Fibroblast of pulmonary artery (primary cell): ENCODE measurements at places on chromosomes 1 and 21.

GRCh38 chr1:145991735-145992412 lies 4.5 kb downstream of the TXNIP start:
- DNase-seq = no peak

GRCh38 chr21:34781526-34781925 lies 112.7 kb downstream of the CLIC6 start:
- DNase-seq = no peak

- no peak for DNase-seq
Observed at GRCh38 chr21:45979141-45979631, 2.4 kb upstream of the COL6A1 start.

DNA sequence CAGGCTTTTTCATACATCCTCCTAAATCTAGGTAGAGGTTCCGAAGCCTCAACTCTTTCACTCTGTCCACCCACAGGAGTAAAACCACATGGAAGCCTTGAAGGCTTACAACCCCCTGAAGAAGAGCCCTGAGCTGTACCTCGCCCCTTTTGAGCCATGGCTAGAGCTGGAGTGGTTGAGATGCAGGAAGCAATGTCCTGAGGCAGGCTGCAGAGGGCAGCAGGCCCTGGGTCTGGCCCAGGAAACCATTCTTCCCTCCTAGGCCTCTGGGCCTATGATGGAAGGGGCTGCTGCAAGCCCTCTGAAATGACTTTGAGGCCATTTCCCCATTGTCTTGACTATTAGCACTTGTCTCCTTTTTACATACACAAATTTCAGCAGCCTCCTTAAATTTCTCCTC lies 1503.0 kb downstream of the KCNT2 start:
- DNase-seq = no peak

- no peak for DNase-seq
Observed at GRCh38 chr1:54978528-54979326, 1.7 kb upstream of the TMEM61 start.

- no peak for DNase-seq
Observed at GRCh38 chr1:178650934-178651511, 74.0 kb upstream of the RALGPS2 start.

GRCh38 chr1:23964790-23965740 lies 5.4 kb downstream of the PNRC2 start:
- peak; percentile 68 for DNase-seq

- peak; percentile 38 for DNase-seq
Observed at GRCh38 chr1:191579019-191579418, 579.2 kb upstream of the RGS18 start.

DNA sequence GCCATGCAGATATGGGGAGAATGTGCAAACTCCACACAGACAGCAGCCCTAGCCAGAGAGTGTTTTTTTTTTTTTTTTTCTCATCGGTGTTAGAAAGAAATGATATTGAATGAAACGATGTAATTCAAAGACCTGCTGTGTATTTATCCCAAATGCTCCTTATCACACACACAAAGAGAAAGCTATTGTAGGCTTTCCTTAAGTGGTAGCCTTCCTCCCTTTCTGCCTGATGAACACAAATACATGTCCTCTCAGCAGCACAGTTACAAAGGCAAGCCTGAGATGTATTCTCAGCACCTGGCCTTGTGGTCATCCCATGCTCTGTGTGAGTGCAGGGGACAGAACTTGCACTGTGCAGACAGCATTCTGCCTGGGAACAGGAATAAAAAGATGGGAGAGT lies 93.8 kb downstream of the PLPPR5 start:
- DNase-seq = no peak

DNA sequence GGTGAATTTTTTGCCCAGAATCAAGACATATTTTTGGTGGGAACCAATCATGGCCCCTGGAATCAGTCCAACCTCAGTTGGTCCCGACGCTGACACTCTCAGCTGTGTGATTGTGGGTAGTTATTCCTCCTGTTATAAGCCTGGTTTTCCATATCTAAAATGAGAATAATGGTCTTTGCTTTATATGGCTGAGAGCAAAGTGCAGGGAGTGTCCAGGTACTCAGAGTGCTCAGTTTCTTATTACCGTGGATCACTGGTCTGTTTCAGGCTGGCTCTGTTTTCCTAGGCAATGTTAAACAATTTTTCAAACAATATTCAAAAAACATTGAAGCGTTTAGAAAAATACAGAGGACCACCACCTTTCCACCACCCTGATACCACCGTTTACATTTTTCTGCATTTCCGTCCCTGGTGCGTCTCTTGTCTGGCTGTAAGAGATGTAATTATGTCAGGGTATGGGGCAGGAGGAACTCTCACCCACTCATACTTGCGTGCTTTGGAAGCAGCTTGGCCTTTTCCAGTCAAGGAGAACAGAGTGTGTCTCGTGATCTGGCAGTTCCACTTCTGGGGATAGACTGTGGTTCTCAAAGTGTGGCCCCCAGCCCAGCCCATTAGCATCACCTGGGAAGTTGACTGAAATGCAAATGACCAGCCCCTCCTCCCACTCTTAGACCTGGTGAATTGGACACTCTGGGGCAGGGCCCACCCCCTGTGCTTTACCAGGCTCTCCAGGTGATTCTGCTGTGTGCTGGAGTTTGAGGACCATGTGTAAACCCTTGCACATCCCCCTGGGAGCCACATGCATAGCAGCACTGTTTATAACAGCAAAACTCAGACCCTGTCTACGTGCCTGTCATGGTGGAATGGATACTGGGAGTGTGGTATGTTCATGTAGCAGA lies 6.8 kb downstream of the MX1 start:
- DNase-seq = no peak

- DNase-seq = no peak
Observed at GRCh38 chr1:14705824-14706223, 107.3 kb downstream of the KAZN start.

DNA sequence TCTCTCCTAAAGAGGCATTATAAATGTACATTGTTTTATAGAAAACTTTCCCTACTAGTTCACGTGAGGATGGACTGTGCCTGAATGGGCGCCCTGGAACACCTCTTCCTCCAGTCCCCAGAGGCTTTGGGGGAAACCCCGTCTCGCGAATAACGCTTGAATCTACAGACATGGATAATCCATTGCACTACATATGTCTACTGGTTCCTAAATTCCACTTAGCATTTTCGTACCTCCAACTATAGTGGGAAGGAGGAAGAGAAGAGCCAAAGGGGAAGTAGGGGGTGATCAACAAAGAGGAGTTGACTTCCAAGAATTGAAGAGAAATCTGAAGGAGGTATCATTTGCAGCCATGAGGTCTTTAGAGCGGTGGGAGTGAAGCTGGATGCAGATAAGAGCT lies 11.1 kb downstream of the BARHL2 start:
- no peak for DNase-seq

GRCh38 chr1:109712321-109712864 lies 342 bp downstream of the GSTM5 start:
- no peak for DNase-seq

- DNase-seq = no peak
Observed at GRCh38 chr1:96145492-96145891, 576.1 kb upstream of the PTBP2 start.

DNA sequence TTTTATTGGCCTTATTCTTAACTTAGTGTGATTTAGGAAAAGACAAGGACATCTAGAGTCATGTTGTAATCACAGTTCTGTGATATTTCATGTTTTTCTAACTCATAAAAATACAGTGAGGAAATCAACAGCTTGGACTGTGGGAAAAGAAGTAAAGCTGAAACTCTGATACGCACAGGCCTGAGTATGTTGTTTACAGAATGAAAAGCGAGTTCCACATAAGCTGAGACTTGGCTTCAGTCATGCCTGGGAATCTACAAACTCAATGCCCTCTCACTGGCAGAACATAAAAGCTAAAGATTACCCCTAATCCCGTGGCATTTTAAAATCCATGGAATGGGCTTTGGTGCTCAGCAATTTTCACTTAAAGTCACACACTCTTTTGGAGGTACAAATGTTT lies 23.6 kb upstream of the ATP5PO start:
- no peak for DNase-seq

GRCh38 chr1:76374086-76374485 lies 299.5 kb downstream of the ST6GALNAC3 start:
- DNase-seq = no peak

DNA sequence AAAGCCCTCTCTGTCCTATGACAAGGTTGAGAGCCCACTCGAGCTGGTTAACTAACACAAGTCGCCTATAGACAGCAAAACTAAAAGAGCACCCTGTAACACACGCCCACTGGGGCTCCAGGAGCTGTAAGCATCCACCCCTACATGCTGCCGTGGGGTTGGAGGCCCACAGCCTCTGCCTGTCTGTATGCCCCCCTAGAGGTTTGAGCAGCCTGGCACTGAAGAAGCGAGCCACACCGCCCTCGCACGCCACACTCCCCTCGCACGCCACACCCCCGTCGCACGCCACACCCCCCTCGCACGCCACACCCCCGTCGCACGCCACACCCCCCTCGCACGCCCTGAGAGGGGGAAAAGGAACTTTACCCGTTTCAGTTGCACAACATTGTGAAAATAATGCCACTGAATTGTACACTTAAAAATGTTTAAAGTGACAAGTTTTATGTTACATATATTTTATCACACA lies 13.2 kb upstream of the HMGCL start:
- DNase-seq = peak; percentile 52

DNA sequence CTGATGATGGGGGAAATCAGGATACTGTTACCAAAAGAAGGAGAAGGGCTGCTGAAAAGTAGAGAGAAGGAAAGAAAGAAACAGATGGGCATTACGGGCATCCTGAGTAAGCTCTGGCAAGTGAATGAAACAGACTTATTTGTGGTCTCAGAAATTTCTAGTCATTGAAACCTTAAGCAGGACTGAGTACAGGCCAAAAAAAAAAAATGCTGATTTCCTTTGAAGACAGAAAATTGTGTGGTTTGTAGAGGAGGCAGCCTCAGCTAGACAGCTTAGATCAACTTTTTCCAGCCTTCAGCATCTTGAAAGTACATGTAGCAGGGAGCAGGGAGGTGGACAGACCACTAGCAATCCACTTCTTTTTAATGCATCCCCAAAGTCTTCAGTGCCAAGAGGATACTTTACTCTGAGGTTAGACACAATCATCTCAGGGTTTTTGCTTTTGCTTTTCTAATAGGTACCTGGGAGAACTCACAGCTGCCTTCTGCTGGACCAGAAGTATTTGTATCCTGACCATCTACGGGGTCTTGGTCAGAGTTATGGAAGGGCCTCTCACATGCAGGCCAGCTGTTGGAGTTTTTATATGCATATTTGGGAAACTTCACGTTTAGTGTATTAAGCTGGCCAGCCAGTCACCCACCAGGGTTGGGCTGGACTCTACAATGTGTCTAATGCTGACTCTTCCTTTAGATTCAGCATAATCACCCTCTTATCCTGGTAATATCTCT lies 10.6 kb upstream of the CAPZB start:
- DNase-seq = peak; percentile 37

- DNase-seq = no peak
Observed at GRCh38 chr1:50109647-50110075, 941 bp downstream of the ELAVL4 start.

- DNase-seq = no peak
Observed at GRCh38 chr1:4684136-4684535, 29.7 kb downstream of the AJAP1 start.

- DNase-seq = no peak
Observed at GRCh38 chr1:112508278-112509004, at the start of gene WNT2B. Gene WNT2B (plus strand): TSS chr1:112508965. CDS start chr1:112509263, 298 bp downstream.

GRCh38 chr1:149844101-149844500 lies 55.3 kb upstream of the BOLA1 start:
- peak; percentile 49 for DNase-seq

DNA sequence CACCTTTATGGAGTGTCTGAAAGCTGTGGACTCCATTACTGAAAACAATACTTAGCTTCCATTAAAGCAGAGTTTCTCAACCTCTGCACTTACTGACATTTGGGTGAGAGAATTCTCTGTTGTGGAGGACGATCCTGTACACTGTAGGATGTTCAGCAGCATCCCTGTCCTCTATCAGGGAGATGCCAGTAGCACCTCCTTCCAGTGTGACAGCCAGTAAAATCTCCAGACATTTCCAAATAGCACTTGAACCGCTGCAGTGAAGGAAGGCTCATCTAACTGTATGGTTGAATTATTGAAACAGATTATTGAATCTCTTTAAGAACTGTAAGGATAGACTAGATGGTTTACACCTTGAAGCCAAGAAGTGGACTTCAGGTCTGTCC lies 3.1 kb downstream of the PRDM2 start:
- DNase-seq = no peak

GRCh38 chr1:156284757-156285156 lies 632 bp downstream of the TMEM79 start:
- DNase-seq = no peak

- DNase-seq = peak; percentile 84
Observed at GRCh38 chr1:34786521-34787325, 5.7 kb downstream of the GJB3 start.

DNA sequence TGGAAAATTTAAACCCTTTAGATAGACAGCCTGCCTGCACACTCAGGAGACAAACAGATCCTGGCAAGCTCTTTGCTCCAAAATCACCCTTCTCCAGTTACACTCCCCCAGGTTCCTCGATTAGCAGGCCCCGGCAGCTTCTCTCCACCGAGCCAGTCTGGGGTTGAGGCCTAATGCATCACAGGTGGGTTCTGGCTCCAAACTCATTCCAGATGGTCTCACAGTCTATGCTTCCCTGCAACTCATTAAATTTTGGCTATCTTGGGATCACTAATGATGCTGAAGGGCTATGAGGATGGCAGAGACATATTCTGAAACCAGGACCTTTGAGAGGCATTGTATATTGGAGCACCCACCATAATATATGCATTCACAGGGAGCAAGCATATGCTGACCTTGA lies 559.8 kb upstream of the USP24 start:
- no peak for DNase-seq

- no peak for DNase-seq
Observed at GRCh38 chr21:36489776-36490165, 9.8 kb upstream of the CLDN14 start.

GRCh38 chr1:179743679-179744400 lies 749 bp downstream of the FAM163A start:
- DNase-seq = no peak

DNA sequence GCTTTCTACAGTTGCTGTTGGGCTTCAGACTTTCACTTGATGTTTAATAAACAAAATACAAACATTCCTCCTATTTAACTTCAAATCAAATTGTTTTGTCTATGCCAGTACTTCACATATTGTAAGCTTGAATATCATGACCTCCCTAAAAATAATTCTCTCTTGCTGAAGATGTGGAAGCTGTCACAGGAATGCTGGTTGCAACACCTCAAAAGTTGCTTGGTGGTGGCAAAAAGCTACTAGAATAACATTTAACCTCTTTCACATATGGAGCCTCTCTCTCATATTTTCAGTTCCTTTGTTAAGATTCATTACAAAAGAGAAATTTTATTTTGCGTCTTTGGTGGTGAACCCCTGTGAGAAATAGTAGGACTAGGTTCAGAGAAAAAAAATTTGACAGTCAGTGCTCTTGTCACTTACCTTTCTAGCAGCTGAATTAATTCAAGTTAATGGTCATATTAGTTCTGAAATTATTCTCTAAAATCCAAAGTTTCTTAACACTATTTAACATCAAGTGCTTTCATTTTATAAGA lies 25.5 kb upstream of the F13B start:
- peak; percentile 21 for DNase-seq

GRCh38 chr1:247164694-247165093 lies 7.1 kb downstream of the ZNF124 start:
- DNase-seq = no peak
